A549 treated with GW870086 at 1 μM for 4 hours (cell line): ENCODE measurements at places on chromosomes 1 and 21. TPM values are rescaled to one million over a fixed set of nuclear protein-coding genes. Genes with fewer than 3 reads are reported as not detected.

GBP6 gene
- not detected in 5 replicates for total RNA-seq

TFAP2E gene
- total RNA-seq = 0.49 to 1.2 TPM (median 0.56 TPM) in 5 replicates

OPRD1 gene
- 0.02 TPM in 3 of 5 replicates, not detected in the others for total RNA-seq

SLC27A3 gene
- 0.91 to 2.4 TPM (median 1.6 TPM) in 5 replicates for total RNA-seq

OR2T35 gene
- total RNA-seq = not detected in 5 replicates

RNASEL gene
- total RNA-seq = 1.1 to 2.3 TPM (median 2.1 TPM) in 5 replicates

RHOU gene
- 4.5 to 7.1 TPM (median 6.4 TPM) in 5 replicates for total RNA-seq

ROR1 gene
- 8.3 to 12.3 TPM (median 10.7 TPM) in 5 replicates for total RNA-seq

ERG gene
- total RNA-seq = not detected in 5 replicates

SGIP1 gene
- total RNA-seq = not detected in 5 replicates

PRKCZ gene
- 8.5 to 9.6 TPM (median 9.5 TPM) in 5 replicates for total RNA-seq

DISP1 gene
- total RNA-seq = 1.3 to 2.2 TPM (median 2.0 TPM) in 5 replicates

RPL22 gene
- total RNA-seq = 279 to 471 TPM (median 456 TPM) in 5 replicates

NPL gene
- total RNA-seq = 0.40 to 1.3 TPM (median 0.75 TPM) in 5 replicates

SPRR5 gene
- not detected in 5 replicates for total RNA-seq

AMIGO1 gene
- total RNA-seq = 1.1 to 1.4 TPM (median 1.2 TPM) in 5 replicates

ZNF648 gene
- total RNA-seq = not detected in 5 replicates

NID1 gene
- total RNA-seq = 5.5 to 9.8 TPM (median 8.2 TPM) in 5 replicates

ZMYND12 gene
- 0.37 to 0.49 TPM (median 0.40 TPM) in 4 of 5 replicates, not detected in the other for total RNA-seq

PLPP3 gene
- total RNA-seq = 16.6 to 19.2 TPM (median 17.5 TPM) in 5 replicates
